ENCODE measurements at places on chromosomes 7 and 10.

DNA sequence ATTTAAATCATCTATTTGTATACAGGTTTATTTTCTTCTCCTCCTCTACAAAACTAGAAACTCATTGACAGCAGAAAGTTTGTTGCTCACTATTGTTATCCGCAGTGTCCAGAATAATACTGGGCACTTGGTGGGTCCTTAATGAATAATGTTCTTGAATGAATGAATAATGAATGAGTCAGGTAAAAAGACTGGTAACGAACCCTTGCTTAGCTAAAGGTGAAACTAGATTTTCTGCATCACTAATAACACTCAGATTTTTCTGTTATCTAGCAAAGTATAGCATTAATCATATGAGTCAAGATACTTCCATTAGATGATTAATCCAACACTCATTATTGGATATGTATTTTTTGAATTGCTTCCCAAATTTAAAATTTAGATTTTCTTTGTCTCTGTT is 953.2 kb downstream of the SORCS3 start:
- DNase-seq: no peak

DNA sequence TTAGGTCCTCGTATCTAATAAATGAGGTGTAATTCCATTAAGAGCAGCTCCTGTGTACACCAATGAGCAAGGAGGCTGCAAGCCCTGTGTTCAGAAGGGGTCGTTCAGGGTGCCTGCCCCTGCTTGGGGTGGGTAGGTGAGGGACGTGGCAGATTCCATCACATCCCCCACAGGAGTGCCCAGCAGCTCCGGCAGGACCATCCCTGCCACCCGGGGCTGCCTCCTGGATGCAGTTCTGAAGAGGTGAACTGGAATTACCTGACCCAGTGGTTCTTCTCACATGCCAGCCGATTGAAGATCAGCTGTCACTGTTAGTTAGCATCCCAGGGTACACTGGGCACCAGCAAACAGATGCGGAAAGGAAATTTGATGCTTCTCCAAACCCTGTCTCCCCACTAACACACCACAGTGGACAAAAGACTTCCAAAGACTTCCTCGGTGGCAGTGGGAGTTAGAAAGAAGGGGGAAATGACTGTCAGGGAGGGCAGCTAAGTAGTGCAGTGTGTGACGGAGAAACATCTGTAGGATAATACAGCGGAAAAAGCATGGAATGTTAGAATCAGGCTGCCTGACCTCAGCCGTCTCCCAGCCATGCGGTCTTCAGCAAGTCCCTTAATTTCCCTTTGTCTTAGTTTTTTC is 313.6 kb upstream of the ZMIZ1 start:
- DNase-seq: no peak

GRCh38 chr7:6651851-6652445 is 14.8 kb downstream of the ZNF316 start:
- no peak for DNase-seq

DNA sequence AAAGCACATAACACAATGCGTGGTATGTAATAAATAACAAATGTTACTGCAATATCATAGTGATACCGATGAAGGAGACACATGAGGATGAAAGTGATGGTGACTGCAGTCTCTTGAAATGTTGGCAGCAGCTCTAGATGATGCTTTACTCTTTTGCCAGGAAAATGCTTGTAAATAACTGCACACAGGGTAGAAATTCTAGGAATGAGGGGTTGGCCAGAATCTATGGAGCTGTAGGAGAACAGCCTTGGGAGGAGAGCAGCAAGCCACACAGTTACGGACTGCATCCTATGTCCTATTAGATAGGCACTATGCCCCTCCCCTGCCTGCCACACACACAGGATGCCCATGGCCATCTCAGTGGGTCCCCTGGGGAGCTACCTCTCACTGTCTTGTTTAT is 97.6 kb upstream of the GSDME start:
- peak; percentile 11 for DNase-seq

DNA sequence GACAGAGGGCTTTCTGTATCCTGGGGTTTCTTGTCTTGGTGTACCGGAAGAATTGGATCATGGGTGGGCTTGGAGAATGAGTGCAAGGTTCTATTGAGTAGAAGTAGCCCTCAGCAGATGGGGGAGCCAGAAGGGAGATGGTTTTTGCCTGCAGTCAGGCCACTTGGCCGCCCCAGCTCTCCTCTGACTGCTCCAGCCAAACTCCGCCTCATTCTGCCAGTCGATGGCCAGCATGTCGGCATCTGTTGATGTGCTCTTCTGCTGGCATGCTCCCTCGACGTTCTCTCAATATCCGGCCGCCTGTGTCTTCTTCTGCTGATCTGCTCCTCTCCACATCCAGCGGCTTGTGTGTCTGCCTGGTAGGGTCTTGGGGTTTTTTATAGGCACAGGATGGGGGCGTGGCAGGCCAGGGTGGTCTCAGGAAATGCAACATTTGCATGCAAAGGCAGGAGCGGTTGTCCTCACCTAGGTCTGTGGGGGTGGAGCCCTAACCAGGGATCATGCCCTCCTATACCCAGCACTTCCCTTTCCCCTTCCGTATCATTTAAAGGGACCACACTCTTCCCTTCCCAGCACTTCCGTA is 40.2 kb upstream of the TNS3 start:
- no peak for DNase-seq

DNA sequence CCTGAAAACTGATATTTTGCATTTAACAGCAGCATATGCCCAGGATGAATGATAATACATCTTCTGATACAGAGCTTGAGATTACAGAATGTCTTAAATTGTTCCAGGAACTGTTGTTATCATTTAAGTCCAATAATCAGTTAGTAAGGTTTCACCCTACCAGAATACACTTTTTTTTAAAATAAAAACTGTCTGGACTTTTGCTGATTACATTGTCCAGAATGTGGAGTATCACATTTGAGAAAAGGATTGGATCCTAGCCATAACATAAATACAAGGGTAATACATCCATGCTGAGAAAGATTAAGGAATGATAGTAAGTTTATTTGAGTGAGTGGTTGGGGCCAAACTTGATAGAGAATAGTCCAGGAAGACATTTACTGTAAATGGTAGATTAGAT is 71.0 kb downstream of the SEPTIN7 start:
- no peak for DNase-seq

DNA sequence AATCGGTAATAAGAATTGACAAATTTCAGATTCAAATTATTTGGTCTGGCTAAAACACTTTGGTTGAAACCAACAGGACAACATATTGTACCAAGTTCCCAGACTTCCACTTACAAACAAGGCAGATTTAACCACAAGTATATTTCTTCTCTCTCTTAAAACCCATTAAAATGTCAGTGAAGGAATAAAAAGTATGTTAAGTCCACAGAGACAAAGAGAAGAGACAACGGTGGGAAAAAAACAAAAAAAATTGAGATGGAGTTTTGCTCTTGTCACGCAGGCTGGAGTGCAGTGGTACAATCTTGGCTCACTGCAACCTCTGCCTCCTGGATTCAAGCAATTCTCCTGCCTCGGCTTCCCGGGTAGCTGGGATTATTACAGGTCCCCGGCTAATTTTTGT is 16.3 kb downstream of the TM9SF3 start:
- no peak for DNase-seq

GRCh38 chr7:101684983-101685330 is 55.9 kb upstream of the MYL10 start:
- no peak for DNase-seq

DNA sequence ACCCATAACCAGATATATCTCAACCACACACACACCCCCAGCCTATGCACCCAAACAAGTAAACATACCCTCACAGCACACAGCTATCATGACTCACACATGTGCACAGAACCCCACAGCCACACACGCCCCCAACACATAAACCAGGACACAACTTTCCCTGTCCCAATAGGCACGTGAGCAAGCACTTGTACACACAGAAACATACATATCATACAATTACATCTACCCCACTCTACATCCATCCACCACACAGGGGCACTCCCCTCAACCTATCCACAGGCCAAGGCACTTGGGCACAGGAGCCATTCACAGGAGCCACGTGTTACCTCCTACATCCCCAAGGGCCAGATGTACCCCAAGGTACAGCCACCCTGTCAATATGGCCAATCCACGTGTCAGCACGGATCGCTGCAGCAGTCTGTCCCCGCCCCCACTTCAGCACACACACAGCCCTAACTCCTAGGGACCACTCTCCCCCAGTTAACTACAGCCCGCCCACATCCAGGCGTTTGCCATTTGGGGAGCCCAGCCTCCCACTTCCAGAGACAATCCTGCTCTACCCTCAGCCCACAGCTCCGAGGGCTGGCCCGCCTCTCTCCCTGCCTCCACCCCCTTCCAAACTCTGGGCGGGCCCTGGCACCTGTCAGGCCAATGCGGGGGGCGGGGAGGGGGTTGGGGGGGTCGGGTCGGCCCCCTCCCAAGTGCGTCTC is 163.5 kb downstream of the SH3PXD2A start:
- DNase-seq: no peak

DNA sequence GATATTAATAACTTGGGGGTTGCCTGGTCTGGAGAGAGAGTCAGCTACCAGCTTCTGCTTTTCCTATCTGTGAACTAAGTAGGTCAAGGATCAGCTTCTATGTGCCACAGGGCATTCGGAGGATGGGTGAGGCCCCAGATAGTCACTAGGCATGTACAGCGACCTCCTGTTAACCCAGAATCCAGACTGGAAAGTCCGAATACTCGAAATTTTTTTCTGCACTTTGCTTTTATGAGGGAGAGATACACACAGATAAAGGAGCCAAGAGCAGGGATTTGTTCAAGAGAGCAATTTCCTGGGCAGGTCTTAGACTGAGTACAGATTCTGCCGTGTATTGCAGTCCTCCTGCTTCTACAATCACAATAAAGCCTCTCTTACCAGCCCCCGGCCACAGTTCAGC is 54.2 kb downstream of the EMX2 start:
- no peak for DNase-seq

- DNase-seq: peak; percentile 75
These were observed 38.3 kb downstream of the LYZL2 start for GRCh38 chr10:30591249-30591670.

GRCh38 chr10:104589431-104589830 is 51.7 kb upstream of the SORCS3 start:
- no peak for DNase-seq

GRCh38 chr7:156222611-156223010 is 410.3 kb upstream of the SHH start:
- no peak for DNase-seq

DNA sequence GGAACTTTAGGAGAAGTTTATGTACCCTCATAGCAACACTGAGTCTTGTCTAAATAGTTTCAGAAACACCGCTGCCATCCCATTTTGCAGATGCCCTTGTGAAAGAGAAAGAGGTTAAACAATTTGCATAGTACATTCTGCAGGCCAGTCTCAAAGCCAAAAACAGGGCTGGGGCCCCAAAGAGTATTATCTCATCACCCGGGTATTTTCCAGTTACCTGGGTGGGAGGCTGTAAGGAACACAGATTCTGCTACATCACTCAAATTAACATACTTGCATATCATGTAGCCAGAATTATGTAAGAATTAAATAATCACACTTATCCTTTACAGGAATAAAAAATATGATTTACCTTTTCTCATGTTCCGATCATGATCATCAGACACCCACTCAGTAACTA is 3.1 kb upstream of the FAM171A1 start:
- no peak for DNase-seq

DNA sequence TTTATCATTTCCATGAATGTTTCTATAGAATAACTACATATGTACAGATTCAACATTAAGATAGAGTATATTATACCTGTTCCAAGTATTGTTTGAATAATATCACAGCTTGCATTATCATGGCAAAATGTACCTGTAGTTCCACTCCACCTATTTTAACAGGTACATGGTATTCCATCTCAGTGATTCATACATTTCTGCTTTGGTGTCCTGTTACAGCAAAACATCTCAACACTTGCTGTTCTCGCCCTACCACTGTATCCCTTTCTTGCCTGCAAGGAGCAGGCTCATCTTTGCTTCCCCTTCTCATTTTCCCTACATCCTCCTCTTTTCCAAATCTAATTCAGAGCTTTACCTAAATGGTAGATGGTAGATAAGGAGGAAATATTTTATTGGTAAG is 27.1 kb upstream of the SGCE start:
- DNase-seq: no peak

GRCh38 chr7:102272075-102272916 is 14.4 kb upstream of the SH2B2 start:
- DNase-seq: peak; percentile 68

DNA sequence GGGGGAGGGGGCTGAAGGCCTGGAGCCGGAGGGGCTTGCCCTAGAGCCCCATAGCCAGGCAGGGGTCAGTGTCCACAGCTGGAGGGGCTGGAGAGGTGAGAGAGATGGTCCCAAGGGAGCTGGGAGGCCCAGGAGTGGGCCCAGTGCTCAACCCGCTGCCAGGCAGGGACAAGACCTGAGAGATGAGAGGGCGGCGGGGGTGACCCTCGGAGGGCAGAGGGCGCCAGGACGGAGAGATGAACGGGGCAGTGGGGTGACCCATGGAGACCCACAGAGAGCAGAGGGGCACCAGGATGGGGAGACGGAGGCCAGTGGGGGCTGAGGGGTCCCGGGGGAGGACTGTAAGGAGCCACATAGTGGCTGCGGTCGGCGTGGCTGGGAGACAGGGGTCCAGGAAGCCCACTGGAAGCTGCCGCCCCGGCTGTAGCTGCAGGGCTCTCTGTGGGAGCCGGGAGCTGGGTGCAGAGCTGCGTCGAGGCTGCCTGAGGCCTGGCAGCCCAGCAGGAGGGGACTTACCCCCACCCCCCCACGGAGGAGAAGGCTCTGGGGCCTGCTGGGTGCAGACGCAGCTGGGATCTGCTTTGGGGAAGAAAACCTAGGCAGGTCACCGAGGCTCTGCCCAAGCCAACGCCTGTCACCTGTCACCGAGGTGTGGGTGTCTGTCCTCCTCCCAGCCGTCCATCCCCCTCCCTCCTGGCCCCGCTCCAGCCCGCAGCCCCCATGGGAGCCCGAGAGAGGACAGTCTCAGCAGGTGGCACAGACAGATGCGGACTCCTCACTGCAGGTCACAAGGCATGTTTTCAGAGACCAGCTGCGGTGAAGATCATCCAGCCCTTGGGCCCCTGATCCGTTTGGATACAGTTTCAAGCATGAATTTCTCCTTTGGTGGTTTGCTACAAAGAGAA is 25.1 kb downstream of the PWWP2B start:
- DNase-seq: peak; percentile 84

- no peak for DNase-seq
These were observed 403.7 kb downstream of the GALNT17 start for GRCh38 chr7:71535616-71536015.

DNA sequence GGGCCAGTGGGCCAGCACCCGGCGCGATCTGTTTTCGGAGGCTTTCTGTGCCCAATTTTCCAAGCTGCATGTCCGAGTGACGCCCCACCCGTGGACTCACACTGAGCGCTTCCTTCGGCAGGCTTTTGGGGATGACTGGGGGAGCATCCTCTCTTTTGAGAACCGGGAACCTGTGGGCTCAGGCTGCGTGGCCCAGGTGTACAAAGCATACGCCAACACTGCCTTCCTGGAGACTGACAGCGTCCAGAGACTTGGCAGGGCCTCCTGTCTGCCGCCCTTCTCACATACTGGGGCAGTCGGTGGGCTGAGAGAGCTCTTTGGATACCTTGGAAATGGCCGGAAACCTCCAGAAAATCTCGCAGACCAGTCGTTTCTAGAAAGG is 1.0 kb downstream of the ADCK2 start:
- no peak for DNase-seq

All from NCI-H1417 (cell line).